Activated T-cell treated with anti-CD3 and anti-CD28 coated beads for 1 hour (primary cell): ENCODE measurements at places on chromosomes 12 and 14.

GRCh38 chr12:108906971-108907370, 27.1 kb downstream of the DAO start:
- DNase-seq, result no peak

DNA sequence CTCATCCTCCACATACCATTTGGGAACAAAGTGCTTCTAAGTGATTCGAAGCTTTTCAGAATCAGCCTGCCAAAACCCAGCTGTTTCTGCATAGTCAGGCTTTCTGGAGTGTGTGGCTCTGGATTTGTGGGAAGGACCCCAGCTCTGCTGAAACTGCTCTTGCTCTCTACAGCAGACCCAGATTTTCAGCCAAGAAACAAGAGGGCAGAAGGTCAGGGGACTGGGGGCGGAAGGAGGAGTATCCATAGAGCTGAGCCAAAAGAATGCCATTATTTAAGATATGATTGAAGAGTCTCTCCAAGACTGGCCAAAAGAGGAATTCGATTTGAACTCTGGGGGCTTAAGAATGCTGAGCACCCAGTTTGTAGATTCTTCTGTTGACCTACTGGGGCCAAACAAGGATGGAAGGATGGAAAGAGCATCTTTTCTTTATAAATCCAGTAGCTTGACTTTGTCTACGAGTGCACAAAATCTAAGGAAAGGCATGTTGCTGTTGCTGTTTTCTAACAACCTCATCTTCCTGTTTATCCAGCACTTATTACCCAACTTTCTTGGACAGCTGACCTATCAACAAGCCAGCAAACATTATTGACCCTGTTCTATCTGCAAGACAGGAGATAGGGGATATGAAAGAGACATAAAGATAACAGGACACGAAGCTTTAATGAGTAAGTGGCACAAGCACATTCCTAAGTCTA, 29.2 kb downstream of the FBLN5 start:
- no peak for DNase-seq

DNA sequence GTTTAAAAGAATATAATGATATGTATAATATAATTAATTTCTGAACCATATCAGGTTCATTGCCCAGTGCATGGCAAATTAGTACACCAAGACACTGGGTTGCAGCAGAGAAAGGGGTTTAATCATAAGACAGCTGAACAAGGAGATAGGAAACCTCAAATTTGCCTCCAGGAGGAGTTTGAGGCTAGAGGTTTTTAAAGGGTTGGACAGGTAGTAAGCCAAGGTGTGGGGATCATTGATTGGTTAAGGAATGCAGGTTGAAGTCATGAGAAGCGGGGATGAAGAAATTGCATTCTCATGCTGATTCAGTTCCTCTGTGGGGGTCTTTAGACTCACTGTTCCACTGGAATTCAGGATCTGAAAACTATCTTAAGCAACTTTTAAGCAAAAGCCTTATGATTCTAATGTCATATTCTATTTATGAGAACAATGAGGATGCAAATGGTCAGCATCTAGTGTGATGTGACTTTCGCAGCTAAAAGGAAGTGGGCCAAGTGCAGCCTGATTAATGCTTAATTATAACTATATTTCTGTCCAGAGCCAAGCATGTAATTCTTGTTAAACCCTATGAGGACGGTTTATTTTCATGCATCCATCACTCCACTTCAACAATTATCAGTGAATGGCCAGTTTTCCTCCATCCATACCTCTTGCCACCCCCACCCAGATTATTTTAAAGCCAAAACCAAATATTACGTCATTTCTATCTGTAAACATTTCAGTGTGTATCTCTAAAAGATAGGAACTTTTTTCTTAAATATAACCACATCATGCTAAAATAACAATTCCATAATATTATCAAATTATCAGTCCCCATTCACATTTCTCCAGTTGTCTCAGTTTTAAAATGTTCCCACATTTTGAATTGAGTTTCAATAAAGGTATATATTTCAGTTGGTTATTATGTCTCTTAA, 14.9 kb downstream of the RNF212B start:
- no peak for DNase-seq

DNA sequence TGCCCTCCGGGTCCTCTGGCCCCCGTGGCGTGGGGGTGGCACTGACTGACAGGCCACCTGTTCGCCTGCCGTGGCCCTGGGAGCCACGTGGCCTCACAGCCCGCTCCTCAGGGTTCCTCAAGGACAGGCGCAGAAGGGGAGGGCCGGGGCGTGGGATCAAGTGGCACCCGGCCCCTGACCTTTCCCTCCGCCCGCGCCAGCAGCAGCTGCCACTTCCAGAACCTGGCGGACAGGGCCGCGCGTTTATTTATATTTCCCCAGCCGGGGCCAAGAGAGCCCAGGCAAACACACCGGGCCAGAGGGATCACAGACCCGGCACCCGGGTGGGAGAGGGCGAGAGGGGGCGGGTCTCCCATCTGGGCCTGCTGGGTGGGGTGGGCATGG, 92.6 kb downstream of the RFLNA start:
- DNase-seq, result no peak

GRCh38 chr12:103688376-103689063, 101.4 kb downstream of the STAB2 start:
- no peak for DNase-seq

DNA sequence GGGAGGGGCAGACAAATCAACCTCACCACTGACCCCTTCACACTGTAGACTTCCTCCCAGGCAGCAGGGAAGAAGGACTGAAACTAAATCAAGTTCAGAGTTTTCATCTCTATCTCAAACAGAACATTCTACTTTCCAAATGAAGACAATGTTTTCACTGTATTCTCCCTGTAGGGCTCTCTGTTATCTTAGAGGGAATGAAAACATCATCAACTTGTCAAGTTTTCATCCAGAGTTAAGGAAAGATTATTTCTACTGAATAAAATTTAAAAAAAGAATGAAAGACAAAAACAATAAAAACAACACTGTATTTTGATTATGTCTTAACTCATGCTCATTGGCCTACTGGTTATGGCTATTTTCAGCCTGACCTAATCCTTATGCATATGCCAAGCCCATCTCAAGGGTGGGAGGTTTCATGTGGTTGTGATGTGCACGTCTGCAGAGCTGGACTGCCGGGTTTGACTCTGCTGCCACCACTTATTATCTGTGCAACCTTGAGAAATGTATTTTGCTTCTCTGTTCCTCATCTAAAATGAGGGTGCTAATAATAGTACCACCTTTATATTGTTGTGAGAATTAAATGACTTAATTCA, 152.0 kb upstream of the AVPR1A start:
- no peak for DNase-seq

- no peak for DNase-seq
These were observed 1.5 kb downstream of the HIF1A start for GRCh38 chr14:61696753-61697318.

DNA sequence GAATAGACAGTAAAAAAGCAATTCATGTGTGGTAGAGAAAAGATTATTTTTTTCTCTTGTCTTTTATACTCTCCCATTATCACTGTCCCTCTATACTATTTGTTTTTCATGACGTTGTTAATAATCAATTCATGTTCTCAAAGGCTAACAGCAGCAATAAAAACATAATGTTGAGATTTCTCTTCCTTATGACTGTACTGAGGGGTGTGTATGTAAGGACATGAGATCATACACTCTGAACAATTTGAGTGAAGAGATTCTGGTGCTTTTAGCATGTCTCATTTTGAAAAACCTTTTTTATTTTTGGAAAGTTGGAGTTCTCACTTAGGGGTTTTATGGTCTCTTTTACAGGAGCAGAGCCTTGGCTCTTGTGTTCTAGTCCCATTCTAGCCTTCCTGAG, 3.8 kb upstream of the TSPAN8 start:
- DNase-seq, result no peak

DNA sequence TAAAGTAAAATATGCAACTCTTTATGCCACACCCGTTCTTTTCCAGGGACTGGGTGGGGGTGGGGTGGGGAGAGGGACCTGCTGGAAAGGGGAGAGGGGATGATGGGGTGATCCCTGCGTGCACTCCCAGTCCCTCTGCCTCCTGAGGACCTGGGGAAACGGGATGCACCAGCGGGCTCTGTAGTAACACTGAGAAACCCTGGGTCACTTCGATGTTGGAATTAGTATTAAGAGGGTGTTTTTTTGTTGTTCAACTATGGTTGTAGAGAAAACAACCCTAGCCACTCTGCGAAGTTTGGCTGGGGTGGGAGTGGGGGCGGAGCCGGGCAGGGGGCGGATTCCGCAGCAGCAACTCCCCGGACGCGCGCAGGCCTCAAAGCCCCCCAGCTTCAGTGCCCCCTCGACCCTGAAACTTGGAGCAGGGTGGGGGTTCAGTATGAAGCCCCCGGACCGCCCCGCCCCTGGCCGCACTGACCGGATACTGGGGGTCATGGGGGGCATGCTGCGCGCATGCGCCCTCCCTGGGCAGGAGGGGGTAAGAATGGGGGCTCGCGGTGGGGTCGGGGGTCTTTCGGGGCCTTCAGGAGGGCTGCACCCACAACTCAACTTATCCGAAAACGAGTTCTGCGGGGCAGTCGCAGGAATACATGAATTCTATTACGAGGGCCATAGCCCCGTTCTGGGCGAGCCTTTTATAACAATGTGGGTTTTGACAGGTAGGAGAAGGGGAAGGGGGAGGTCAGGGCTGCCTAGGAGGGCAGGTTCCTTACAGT, 1.3 kb upstream of the ARHGEF25 start:
- DNase-seq, result no peak

- DNase-seq, result no peak
These were observed 161.0 kb downstream of the CRADD start for GRCh38 chr12:93838193-93838592.

GRCh38 chr14:59679872-59680271, 103.3 kb upstream of the CCDC175 start:
- DNase-seq, result no peak

DNA sequence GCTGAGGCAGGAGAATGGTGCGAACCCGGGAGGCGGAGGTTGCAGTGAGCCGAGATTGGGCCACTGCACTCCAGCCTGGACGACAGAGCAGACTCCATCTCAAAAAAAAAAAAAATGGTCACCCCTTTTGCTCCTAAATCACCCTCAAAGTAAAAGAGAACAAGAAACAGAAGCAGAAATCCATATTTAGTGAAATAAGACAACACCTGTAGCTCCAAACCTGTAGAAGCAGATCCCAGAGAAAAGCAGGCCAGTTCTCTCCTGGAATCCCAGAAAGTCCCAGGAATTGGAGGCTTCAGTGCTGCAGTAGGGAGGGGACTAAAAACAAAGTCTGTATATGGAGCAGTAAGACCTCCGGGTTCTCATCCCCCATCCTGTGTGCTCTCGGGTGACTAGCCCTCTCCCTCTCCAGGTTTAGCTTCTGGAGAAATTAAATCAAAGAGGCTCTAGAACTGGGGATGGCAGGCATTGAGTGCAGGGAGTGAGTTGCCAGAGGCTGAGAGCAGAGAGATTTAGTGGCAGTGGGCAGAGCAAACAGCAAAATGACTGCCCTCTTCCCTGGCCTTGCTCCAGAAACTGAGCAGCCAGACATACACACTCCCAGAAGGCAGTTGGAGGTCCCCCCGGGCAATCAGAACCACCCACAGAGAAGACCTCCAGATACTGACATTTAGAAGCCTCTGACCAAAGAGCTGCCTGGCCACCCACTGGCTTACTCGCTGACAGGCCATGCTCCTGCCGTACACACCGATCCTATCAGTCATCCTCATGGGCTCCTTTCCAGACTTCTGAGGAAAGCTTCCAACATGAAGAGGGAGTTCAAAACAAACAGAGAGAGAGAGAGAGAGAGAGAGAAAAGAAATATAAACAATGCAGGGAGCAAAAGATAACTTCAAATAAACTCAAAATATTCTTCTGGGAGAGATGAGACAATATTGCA, 6.3 kb upstream of the MLXIP start:
- no peak for DNase-seq

- no peak for DNase-seq
These were observed 191.0 kb downstream of the FBXL14 start for GRCh38 chr12:1403417-1403816.

DNA sequence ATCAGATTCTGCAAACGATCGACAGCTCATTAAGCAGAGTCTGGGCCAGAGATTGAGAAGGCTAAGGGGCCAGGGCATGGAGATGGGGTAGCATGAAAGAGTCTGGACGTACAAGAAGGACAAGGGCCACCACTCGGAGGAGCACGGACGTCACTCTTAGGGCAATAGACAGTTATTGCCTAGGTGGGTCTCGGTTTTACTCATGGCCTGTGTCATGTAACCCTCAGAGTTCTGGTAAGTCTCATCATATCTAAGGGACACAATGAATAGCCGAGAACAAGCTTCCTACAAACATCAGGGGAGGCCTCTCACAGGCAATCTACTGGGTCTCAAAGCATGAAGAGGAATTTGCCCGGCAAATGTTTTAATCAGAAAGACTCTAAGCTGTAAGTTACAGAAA, 30.4 kb upstream of the ITPK1 start:
- no peak for DNase-seq

DNA sequence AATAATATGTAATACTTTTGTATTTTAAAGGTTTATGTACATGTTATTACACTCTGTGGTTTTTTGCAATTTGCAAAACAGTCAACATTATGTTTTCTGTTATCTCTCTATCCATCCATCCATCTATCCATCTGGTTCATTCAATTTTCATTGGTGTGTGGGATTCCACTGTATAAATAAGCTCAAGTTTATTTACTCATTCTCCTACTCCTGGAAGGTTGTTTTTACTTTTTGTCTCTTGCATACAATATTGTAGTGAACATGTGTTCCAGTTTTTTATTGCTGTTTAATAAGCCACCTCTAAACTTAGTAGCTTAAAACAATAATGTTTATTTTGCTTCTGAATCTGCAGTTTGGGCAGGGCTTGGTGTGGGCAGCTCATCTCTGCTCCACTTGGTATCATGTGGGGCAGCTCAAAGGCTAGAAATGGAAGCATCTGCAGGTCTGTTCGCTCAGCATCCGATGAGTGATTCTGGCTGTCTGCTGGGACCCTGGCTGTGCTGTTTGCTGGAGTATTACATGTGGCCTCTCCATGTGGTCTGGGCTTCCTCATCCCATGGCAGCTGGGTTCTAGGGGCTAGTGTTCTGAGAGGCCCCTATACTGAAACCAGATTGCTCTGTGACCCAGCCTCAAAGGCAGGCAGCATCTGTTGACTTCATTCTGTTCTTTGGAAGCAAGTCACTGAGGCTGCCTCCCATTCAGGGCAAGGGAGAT, 98.8 kb downstream of the SLC25A47 start:
- no peak for DNase-seq
